NCI-H82 (cell line): ENCODE measurements at places on chromosomes 1 and 21.

GRCh38 chr1:3463408-3463863 lies 9.0 kb downstream of the ARHGEF16 start:
- no peak for DNase-seq

DNA sequence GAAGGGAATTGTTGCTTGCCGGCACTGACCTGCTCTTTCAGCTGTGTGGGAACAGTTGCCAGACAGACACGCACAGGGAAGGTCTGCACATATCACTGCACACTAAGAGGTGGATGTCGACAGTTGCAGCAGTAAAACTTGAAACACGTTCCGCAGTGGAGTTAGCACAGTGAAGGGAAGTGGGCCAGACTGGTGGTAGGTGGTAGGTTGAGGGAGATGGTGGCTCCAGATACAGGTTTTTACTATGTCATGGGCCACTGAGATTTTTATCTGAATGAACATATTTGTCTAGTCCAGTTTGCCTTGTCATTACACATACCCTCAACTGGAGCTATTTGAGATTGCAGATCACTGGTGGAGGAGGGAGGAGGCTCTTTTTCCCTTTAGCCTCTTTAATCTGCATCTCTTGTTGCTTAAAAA lies 13.5 kb downstream of the MRPS6 start:
- no peak for DNase-seq

DNA sequence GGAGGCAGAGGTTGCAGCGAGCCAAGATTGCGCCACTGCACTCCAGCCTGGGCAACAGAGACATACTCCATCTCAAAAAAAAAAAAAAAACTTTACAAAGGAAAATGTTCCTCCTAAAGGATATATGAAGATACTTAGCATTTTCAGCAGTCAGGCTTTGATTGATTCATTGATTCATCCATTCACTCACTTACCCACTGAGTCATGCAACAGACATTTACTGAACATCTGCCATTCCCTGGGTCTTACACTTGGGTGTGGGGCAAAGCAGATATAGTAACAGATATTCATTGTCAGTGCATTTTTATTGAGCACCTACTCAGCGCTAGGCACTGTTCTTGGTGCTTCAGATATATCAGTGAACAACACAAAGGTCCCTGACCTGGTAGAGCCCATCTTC lies 5.6 kb upstream of the LACTBL1 start:
- DNase-seq: no peak

GRCh38 chr21:42836402-42836666 lies 43.0 kb downstream of the WDR4 start:
- DNase-seq: no peak

- no peak for DNase-seq
These were observed 118.0 kb upstream of the IPO9 start for GRCh38 chr1:201710632-201711597.

DNA sequence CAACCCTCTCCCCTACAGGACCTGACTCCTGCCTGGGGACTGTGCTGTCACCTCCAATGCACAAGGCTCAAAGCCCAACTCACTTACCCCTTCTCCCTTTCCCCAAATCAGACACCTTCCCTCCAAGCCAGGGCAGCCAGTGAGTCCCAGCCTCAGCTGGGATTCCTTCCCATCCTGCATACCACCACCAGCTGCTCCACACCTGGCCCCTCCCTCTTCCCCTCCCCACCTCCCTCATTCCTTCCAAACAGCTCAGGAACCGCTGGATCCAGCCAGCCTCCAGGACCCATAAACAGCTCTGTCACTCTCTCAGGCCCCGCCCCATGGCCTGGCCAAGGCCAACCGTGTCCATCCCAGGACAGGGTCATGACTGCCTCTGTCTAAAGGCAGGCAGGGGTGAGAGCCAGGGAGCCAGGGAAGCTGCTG lies 41.4 kb downstream of the ACOT7 start:
- DNase-seq: no peak

- DNase-seq: no peak
These were observed 873.1 kb upstream of the TMPRSS15 start for GRCh38 chr21:19276665-19277064.

GRCh38 chr1:31373056-31373896 lies at the start of gene FABP3:
TSS of gene FABP3 (minus strand) at chr1:31373076. CDS start at chr1:31373014, 62 bp downstream.
- DNase-seq: peak; percentile 70

GRCh38 chr1:42998386-42998785 lies 39.7 kb upstream of the SLC2A1 start:
- DNase-seq: no peak
